ENCODE measurements at places on chromosomes 7 and 10. TPM values are rescaled to one million over a fixed set of nuclear protein-coding genes. Genes with fewer than 3 reads are reported as not detected.

SPDYE3 gene
- not detected for polyA plus RNA-seq

KIN gene
- polyA plus RNA-seq, result 6.2 TPM

WNT16 gene
- polyA plus RNA-seq, result not detected

- DNase-seq, result no peak
Measured at GRCh38 chr10:119449760-119450461, 92.6 kb downstream of the RGS10 start.

GRCh38 chr7:136635751-136636150, 232.7 kb upstream of the CHRM2 start:
- no peak for DNase-seq

DNA sequence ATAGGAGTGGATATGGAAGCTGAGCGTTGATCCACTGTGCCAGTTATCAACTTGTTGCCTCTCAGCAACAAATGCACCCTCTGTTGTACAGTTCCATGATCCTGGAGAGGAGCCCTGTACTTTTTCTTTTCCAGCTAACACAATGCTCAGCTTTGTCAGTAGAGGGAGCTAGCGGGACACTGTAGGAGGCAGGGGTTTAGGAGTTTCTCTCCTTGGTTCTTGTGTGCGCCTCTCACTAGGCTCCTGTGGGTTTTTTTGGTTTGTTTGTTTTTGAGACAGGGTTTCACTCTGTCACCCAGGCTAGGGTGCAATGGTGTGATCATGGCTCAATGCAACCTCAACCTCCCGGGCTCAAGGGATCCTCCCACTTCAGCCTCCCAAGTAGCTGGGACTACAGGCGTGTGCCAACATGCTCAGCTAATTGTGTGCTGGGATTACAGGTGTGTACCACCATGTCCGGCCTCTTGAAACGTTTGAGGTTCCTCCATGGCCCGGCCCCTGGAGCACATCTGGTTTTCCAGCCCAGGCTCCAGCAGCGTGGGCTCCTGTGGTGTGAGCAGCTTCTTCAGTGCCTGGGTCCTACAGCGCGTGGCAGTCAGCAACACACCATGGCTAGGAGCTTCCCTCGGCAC, 12.0 kb upstream of the MARVELD1 start:
- peak; percentile 44 for DNase-seq

DNA sequence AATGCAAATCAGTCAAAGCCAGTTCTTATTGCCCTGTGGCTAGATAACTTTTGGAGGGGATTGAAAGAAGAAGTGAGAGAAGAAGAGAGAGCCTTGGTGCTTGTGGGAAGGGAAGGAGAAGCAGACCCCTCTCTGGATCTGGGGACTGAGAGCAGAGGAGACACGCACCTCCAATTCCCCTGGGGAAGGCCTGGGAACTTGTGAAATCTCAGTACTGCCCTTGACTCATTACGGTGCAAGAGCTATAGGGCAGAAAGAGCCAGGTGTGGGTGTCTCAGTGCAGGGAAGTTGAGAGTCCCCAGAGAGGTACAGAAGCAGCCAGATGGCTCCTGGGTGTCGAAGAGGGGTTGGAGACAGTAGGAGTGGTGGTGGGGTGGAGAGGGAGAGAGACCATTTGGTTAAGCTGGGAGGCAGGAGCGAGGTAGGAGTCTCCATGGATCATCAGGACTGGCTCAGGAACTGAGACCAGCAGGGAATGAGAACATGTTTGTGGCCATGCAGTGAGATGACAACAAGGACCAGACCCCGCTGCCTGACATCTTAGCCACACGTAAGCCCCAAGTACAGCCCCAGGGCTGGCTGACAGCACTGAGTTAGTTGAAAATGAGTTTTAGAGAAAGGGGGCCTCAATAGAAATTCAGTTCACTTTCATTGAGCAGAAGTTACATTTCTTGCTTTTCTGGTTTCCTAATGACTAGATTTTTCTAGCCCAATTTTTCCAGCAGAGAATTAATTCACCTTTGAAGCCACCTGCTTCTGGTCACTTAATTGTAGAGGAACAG, 238.2 kb downstream of the BUB3 start:
- DNase-seq, result no peak

DNA sequence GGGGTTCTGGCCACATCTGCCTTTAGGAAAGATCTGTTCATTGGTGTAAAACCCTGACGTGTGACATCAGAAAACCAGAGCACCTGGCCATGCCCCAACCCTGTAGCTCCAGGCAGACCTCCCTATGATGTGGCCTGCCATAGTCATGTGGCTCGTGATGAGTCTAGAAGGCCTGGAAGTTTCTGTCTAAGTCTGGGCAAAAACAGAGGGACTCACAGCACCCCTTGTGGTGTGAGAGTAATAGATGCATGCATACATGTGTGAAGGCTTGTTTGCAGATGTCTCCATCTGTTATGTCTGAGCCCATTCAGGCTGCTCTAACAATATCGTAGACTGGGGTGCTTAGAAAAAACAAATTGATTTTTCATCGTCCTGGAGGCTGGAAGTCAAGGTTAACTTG, 309.3 kb downstream of the PAXIP1 start:
- no peak for DNase-seq

All from keratinocyte (primary cell).